Activated naive CD4-positive, alpha-beta T cell (primary cell): ENCODE measurements at places on chromosomes 1 and 21.

GRCh38 chr1:186429017-186429416, 31.9 kb downstream of the PDC start:
- DNase-seq: no peak

DNA sequence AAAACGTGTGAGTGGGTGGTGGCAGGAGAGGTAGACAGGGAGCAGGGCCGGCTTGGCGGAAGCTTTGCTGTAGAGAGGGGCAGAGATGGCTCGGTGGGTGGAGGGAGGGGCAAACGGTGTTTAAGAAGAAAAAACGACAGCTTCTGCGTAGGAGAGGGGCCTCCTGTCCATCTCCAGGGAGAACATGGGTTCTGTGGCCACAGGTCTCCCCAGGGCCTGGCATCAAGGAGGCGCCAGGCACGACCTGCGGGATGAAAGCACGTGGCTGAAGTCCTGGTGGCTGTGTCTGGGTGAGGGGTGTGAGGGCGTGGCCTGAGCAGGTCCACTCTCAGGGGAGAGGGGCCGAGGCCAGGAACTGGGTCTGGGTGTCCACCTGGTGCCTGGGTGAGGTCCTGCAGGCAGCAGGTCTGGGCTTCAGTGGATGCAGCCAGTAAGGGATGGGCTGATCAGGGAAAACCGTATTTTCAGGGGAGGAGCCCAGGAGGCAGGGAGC, 940 bp upstream of the PRKCZ start:
- no peak for DNase-seq

GRCh38 chr1:168636200-168636599, 59.8 kb downstream of the XCL1 start:
- no peak for DNase-seq

DNA sequence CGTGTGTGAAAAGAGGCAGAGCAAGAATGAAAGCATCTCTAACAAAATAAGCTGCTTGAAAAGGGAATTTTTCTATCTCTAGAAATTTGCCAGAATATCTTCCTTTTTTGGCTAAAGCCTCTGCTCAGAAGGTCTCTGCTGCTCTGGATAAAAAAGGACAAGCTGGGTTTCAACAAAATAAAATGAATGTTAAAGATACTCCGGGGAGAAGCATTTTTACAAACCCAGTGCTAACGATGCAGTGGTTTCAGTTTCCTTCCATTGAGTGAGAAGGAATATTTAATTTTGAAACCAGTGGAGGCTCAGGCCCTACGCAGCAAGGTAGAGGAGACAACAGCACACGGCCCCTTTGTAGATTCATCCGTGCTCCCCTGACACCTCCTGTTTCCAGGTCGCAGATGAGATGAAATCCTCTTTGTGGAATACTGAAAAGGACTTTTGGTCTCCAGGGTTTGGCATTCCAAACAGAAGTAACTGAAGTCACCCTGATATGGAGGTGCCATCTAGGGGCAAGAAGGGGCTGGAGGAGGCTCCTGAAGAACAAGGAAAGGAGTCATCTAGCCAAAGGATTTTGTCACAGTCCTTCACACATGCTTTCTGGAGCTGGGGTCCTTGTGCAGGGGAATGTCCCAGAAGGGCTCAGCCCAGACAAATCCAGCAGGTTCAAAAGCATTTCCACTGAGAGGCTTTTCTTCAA, 65.7 kb upstream of the SYT6 start:
- DNase-seq: no peak

DNA sequence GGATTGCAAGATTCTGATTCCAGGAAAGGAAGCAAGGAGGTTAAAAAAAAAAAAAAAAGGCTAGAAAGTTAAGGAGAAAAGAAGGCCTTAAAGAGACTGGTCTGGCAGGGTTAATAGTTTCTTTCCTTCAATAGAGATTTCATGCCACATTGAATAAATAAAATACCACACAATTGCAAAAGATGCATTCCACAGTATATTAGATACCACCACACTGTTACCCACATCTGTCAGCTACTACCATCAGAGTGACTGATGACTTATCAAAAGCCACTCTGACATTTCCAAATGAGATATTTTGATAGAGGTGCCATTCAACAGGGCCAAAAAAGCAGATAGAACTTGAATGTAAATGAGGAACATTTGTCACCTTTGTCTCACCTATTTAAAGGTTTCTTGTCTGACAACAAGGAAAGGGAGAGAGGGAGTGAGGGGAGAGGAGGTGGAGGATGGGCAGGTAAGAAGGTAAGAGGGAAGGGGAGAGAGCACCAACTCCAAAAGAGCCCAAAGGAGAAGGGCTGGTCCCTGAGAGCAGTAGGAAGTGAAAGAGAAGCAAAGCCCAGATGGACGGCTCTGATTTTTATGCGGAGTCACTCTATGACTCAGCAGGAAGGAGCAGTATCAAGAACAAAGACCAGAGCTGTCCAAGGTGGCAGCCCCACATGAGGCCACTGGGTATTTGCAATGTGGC, 38.3 kb downstream of the LRRN2 start:
- no peak for DNase-seq

DNA sequence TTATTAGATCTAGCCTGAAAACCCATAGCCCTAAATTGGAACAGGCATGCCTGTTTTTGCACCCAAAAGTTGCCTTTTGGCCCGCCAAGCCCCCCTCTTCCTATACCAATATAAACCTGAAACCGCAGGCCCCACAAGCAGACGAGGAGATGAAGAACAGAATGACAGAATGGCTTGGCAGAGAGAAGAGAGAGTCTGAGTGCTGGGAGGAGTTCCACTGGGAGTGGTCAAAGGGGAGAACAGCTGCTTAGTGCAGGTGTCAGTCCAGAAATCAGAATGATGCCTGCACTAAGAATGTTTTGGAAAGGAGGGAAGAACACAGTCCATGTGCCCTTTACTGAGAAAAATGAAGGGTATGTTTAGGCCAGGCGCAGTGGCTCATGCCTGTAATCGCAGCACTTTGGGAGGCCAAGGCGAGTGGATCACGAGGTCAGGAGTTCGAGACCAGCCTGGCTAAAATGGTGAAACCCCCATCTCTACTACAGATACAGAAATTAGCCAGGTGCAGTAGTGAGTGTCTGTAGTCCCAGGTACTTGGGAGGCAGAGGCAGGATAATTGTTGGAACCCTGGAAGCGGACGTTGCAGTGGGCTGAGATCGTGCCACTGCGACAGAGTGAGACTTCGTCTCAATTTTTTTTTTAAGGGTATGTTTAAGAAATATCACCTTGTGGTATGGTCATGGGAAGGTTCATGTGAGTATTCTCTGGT, 9.4 kb downstream of the DYRK1A start:
- no peak for DNase-seq

- DNase-seq: no peak
Observed at GRCh38 chr21:18030248-18030647, 211.1 kb upstream of the C21orf91 start.

- no peak for DNase-seq
Observed at GRCh38 chr1:223617323-223618070, 48.0 kb downstream of the CAPN8 start.

- DNase-seq: no peak
Observed at GRCh38 chr1:83882906-83883305, 116.0 kb downstream of the TTLL7 start.

DNA sequence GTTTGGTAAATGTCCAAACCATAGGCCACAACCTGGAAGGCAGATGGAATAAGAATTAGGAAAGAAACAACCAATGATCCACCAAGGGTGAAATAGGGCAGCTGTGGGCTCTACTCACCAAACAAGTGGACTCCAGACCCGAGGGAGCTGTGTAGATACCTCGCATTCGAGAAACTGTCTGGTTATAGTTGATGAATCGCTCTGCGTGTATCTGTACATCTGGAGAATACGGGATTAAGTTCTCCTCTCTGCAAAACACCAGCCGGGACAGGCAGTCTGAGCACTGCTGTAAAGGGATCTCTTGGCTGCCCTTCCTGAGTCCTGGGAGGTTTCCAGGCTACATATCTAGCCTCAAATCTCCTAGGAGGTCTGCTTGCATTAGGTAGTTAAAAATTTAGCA, 9.4 kb upstream of the UBR4 start:
- DNase-seq: no peak

- DNase-seq: no peak
Observed at GRCh38 chr1:36303650-36304360, 2.4 kb upstream of the SH3D21 start.
